Effector memory CD4-positive, alpha-beta T cell (primary cell): ENCODE measurements at places on chromosomes 6 and 20.

- DNase-seq: no peak
Observed at GRCh38 chr6:8069631-8070284, 5.6 kb upstream of the BLOC1S5 start.

GRCh38 chr20:62511915-62512610 lies 36.3 kb upstream of the GATA5 start:
- no peak for DNase-seq

- DNase-seq: no peak
Observed at GRCh38 chr6:160089534-160089897, 32.1 kb upstream of the SLC22A1 start.

DNA sequence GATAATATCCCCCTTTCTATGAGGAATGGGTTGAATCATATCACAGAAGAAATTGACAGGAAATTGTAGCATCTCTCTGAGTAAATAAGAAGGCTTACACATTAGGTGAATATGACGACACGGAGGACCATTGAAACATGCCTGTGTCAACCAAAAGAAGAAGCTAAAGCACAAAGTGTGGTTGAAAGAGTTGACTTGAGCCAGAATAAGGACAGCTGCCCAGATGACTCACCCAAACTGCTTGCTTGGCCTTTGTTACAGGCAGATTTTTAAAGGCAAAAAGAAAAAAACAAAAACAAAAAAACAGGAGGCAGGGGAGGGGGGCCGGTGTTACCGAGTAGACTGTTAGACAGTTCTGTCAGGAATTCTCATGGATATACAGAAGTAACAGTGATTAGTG lies 129.8 kb upstream of the EDN1 start:
- DNase-seq: no peak

- no peak for DNase-seq
Observed at GRCh38 chr20:59184880-59185447, 21.3 kb downstream of the ZNF831 start.

GRCh38 chr6:148523551-148523950 lies 180.9 kb downstream of the SASH1 start:
- no peak for DNase-seq

- no peak for DNase-seq
Observed at GRCh38 chr6:7165002-7165889, 57.5 kb downstream of the RREB1 start.

- no peak for DNase-seq
Observed at GRCh38 chr6:137962725-137963124, 95.7 kb downstream of the TNFAIP3 start.

DNA sequence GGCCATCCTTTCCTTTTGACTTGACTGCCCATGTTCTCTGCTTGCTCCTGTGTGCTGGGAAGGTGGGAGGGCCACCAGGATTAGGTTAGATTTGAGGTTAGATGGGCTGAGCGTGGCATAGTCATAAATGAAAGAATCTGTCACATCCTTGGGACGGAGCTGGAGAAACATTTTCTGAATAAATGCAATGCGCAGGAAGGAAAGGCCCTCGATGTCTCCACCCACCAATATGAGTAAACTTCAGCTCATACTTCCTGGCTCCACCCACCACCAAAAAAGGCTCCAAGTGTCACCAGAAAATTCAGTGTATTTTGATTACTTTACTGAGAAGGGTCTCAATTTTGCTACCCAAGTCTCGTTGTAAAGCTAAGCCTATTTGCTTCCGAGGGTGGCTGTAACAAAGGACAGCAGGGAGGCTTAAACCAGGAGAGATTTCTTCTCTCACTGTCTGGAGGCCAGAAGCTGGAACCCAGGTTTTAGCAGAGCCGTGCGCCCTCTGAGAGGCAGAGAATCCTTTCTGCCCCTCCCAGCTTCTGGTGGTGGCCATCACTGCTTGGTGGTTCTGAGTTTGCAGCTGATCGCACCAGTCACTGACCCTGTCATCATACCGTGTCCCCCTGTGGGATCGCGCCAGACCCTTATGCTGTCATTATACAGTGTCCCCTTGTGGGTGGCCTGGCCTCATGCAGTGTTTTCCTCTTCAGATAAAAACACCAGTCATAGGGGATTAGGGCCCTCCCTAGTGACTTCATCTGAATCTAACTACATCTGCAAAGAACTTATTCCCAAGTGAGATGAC lies 137.8 kb downstream of the TTLL2 start:
- no peak for DNase-seq

- DNase-seq: no peak
Observed at GRCh38 chr20:16555754-16556153, 17.5 kb downstream of the KIF16B start.

- no peak for DNase-seq
Observed at GRCh38 chr6:39029156-39030011, 19.2 kb upstream of the GLP1R start.

DNA sequence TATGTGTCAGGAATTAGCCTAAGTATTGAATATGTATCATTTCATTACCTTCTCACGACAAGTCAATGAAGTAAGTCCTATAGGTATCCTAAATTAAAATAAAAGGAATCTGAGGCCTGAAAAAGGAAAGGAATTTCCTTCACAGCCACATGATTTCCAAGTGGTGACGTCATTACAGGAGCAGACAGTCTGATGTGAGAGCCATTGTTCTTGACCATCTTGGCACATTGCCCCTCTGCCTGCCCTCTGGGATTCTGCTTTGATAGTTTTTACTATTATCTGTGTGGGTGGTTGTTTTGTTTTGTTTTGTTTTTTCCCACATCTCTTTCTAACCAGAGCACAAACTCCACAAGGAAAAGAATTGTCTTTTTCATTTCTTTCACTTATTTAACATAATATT lies 219.8 kb upstream of the UFL1 start:
- no peak for DNase-seq

GRCh38 chr6:100880149-100880852 lies 828 bp downstream of the ASCC3 start:
- DNase-seq: no peak

- no peak for DNase-seq
Observed at GRCh38 chr6:100381111-100381510, 83.6 kb downstream of the SIM1 start.

DNA sequence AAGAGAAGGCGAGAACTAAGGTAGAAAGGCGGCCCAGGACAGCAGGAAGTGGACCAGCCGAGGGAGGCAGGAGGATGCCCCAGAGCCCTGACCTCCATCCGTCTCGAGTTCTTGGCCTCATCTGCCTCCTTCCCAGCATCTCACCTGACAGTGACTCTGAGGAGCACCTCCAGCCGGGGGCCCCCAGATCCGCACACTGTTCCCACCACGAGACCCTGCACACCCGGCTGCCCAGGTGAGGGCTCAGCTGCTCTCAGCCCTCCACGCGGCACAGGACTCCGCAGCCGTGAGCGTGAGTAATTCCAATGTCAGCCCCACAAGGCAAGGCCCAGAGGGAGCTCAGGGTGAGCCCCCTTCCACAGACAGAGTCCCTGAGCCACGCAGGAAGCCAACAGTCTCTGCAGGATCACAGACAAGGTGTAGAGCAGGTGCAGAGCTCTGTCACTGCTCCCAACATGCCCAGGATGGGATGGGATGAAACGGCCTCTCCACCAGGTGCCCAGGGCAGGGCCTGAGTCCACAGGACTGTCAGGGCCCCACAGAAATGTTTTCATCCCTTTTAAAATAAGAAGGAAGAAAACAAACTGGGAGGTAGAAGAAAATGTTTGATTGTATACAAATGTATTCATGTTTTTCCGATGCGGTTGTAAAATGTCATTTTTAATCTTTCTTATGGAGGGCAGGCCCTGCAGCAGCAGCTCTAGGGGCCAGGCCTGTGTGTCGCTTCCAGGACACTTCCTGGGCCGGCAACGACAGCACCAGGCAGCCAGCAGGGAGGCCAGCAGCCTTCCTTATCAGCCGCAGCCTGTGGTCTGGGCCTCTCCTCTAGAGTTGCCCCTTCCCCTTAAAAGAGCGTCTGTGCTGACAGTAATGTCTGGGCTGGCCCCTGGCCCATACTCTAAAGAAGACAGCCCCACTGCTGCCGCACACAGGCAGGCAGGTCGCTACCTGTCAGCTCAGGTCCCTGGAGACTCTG lies 66.9 kb downstream of the DLL1 start:
- DNase-seq: no peak

GRCh38 chr6:41451039-41451438 lies 95.1 kb upstream of the FOXP4 start:
- no peak for DNase-seq

GRCh38 chr6:5968817-5969734 lies 37.6 kb downstream of the NRN1 start:
- DNase-seq: no peak

GRCh38 chr20:46557231-46557956 lies 6.9 kb upstream of the OCSTAMP start:
- no peak for DNase-seq

DNA sequence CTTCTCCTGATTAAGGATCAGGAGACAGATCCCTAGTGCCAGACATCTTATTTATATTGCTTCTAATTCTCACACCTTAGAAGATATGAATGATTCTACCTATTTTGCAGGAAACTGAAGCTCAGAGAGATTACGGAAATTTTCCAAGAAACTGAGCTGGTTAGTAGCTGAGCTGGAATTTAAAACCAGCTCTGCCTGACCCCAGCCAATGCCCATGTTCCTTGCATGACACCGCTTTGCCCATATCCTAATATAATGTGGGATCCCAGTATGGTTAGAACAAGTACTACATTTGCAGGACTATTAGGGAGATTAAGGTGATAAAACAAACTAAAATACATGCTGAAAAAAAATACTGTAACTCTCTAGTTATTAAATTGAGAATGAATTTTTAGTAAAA lies 1.9 kb downstream of the TMEM30A start:
- no peak for DNase-seq

GRCh38 chr6:3317741-3318211 lies 59.0 kb downstream of the PSMG4 start:
- DNase-seq: no peak

- no peak for DNase-seq
Observed at GRCh38 chr20:32877507-32877906, 18.8 kb downstream of the EFCAB8 start.

GRCh38 chr20:48041078-48041780 lies 255.9 kb upstream of the SULF2 start:
- no peak for DNase-seq

GRCh38 chr6:24139080-24139479 lies 13.1 kb downstream of the NRSN1 start:
- DNase-seq: no peak

DNA sequence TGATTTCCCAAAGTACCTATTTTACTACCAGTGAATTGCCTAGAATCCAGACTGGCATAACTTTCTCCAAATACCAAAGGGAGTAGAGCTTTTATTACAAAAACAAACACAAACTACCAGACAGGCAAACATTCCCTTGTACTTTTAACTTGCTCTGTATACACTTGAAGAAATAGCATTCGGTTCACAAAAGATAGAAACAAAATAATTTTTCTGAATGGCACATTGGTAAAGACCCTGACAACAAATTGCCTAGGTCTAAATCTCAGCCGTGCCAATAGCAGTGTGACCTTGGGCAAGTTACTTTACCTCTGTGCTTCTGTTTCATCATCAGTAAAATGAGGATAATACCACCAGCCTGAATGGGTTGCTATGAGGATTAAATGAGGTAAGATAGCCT lies 15.9 kb downstream of the ARHGAP18 start:
- no peak for DNase-seq

DNA sequence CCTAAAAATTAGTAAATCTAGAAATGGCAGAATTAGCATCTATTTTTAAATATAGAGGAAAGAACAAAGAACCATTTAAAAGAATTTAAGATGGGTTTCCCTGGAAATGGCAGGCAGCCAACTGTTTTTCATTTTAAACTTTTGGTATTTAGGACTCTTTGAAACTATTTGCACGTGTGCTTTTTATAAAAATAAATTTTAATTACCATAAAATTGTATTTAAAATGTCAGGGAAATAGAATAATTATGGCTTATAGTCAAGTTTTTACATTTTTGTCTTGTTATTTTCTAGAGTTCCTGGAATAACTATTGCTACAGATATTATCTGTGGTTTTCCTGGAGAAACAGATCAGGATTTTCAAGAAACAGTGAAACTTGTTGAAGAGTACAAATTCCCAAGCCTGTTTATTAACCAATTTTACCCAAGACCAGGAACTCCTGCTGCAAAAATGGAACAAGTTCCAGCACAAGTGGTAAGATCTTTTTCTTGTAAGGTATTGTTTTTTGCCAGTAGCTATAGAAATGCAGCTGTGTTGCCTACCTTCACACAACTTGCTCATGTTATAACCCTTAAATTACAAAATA lies 528.7 kb upstream of the SOX4 start:
- no peak for DNase-seq

GRCh38 chr6:40856271-40856670 lies 182.8 kb downstream of the UNC5CL start:
- DNase-seq: no peak

- no peak for DNase-seq
Observed at GRCh38 chr6:112031960-112032359, 21.9 kb upstream of the CCN6 start.

- no peak for DNase-seq
Observed at GRCh38 chr6:110255211-110255750, 75.1 kb downstream of the CDC40 start.

GRCh38 chr20:39474879-39475278 lies 512.7 kb downstream of the DHX35 start:
- DNase-seq: no peak

DNA sequence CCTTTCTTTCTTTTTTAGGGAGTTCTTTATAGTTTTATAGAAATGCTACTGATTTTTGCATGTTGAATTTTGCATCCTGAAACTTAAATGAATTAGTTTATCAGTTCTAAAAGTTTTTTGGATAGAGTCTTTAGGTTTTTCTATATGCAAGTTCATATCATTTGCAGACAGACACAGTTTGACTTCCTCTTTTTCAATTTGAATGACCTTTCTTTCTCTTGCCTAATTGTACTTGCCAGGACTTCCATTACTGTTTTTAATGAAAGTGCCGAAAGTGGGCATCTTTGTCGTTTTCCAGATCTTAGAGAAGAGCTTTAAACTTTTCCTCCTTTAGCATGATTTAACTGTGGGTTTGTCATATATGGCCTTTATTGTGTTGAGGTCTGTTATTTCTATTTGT lies 21.1 kb upstream of the EDN1 start:
- no peak for DNase-seq

DNA sequence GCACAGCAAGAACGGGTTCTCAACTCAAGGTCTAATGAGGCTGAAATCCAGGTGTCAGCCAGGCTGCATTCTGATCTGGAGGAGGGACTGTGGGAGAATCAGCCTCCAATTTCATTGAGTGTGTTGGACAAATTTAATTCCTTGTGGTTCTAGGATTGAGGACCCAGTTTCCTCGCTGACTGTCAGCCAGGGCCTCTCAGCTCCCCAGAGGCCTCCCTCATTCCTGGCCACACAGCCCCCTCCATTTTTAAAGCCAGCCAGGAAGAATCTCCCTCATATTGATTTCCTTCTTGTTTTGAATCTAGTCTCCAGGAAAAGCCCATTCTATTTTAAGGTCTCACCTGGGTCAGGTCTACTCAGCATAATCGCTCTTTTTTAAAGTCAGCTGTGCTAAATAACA lies 73.7 kb upstream of the ARMC2 start:
- no peak for DNase-seq
